ENCODE measurements at places on chromosomes 5 and 9.

DNA sequence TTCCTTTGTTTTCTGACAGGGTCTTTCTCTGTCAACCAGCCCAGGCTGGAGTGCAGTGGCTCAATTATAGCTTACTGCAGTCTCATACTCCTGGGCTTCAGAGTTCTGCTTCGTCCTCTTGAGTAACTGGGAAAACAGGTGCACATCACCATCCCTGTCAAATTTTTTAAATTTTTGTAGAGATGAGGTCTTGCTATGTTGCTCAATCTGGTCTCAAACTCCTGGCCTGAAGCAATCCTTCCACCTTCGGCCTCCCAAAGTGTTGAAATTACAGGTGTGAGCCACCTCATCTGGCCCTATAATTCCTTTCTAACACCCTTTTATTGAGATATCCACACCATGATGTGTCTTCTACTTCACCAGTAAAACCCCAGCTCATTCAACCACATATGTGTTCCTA is 341.6 kb upstream of the PCSK5 start:
- DNase-seq: no peak

DNA sequence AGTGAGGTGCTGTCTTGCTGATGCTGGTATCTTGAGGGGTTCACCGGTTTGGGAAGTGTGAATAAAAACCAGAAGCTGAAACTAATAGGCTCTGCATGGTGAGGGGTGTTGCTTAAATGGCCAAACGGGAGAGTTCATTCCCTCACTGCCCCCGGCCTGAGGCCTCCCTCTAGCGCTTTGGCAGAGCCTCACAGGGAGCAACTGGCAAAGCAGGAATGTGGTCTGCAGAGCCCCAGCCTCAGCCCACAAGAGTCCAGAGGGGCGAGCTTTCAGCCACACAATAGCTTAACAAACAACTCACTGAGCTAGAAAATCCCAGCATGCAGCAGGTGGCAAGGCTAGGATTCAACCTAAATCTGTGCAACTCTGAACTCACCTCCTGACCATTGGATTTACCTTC is 234.8 kb downstream of the MED10 start:
- DNase-seq: no peak

DNA sequence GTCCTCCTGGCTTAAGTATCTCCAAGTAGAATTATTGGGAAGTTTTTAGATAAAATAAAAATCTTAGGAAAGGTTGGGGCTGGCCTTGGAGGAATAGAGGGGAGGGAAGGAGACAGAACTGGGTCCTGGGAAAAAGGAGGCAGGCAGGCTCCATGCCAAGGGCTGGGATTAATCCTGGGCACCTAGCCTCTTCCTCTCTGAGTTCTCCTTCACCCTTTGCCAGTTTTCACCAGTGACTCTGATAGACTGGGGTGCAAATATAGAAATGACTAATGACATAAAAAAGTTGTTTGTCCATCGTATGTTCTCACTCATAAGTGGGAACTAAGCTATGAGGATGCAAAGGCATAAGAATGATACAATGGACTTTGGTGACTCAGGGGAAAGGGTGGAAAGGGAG is 81.9 kb downstream of the RMI1 start:
- no peak for DNase-seq

GRCh38 chr9:111913159-111913558 is 16.5 kb downstream of the UGCG start:
- DNase-seq: no peak

GRCh38 chr5:174218162-174218561 is 172.7 kb downstream of the NSG2 start:
- no peak for DNase-seq
